CD4-positive, alpha-beta T cell treated with Interleukin-2 at 100 ng/mL for 4 hours (primary cell): ENCODE measurements at places on chromosomes 3 and 15.

GRCh38 chr3:177513815-177514610 lies 316.7 kb upstream of the TBL1XR1 start:
- DNase-seq: no peak

DNA sequence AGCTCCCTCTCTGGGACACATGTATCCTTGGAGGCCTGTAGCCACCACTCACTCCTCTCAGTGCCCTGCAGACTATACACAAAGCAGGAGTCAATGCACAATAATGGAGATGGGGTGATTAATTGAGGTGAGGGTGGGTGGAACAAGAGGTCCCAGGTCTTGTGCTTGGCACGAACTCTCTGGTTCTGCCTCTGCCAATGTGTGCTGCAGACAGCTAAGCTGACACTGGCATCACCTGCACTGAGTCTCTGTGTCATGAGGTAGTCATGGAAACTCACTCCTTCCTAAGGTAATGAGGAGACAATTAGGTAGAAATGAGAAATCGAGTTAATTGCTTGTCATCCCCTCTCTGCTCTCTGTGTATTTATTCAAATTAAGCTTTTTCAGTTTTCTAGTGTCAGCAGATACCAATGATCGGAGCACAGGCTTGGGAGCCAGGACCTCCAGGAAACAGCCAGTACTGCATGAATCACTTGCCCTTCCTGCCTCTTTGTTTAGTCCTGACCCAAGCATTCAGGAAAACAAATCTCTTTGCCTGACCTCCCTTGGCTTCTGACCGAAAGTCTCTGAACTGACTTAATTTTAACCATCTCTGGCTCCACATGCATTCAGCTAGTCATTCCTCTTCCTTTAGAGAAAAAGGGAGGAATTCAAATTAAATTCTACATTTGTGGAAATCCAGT lies 56.7 kb downstream of the DRD3 start:
- DNase-seq: no peak

DNA sequence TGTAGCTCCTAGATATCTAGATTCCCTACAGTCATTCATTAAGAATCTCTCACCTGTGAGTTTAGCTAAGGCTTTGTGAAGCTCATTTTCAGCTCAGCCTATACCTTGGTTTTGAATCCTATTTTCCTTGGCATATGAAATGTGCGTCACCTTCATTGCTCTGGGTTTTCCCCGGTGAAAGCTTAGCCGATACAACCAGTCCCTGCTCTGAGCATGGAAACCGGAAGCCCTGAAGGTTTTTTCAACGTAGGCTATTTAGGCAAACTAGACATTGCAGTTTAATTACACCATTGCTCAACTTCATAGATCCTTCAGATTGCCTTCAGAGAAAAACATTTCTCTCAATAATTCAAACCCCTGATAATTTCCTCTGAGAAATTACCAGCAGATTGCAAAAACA lies 206.8 kb upstream of the TPRG1 start:
- DNase-seq: no peak

DNA sequence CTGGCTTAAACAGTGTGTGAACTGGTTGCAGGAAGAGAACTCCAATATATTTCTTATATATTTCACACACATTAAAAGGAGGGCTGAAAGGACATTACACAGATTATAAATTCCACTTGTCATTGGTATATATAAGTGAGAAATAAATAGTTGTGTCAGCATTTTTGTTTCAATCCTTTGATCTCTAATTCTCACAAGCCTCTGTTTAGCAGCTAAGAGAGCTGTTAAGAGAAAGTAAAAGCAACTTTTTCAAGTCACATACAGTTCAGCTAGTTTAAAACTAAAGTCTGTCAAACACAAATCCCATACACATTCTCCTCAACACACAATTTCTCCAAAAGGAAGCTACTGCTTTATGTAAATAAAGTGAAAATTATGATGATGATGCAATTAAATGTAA lies 70.5 kb upstream of the CCDC39 start:
- DNase-seq: no peak

GRCh38 chr3:12838179-12838965 lies 3.0 kb downstream of the RPL32 start:
- DNase-seq: no peak

GRCh38 chr3:46093327-46093942 lies 66.2 kb upstream of the XCR1 start:
- DNase-seq: no peak

DNA sequence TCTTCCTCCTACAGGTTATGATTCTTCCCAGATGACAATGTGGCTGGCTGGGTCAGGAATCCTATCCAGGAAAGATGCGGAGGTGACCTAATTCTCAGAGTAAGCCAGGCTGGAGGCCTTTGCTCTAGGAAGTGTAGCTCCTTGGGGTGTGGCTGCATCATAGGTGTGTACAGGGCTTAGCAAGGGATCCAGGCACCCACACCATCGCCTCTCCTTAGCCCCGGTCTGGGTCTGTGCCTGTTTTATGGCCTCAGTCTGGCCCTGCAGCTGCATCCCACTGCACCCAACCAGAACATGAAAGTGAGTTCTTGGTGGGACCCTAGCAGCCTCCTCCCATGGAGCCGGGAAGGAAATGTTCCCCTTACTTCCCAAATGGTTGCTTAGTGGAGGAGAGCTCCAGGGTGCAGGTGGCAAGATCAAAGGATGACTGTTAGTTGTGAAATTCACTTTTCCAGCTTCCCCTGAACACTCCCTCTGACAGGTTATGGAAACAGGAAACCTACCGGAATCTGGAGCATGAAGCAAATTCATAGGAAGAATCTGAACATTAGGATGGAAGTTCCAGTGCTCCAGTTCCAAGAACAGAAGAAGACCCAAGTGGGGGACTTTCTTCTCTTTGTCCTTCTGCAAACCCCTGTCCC lies 2.7 kb upstream of the AMOTL2 start:
- no peak for DNase-seq

DNA sequence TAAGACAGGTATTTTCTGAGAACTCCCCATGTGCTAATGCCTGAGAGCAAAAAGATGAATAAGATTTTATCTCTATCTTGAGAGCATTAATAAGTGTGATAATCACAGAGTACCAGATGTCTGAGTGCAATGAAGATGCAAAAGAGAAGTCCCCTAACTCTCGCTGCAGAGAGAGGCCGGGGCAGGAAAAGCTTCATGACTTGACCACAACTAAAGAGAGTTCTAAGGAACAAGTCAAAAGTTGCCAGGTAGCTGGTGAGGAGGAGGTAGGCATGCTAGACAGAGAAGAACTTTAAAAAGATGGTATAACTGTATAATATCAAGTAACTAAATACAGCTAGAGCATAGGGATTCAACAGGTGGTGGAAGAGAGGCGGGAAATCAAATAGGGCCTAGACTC lies 28.8 kb downstream of the MTMR10 start:
- DNase-seq: peak; percentile 4

DNA sequence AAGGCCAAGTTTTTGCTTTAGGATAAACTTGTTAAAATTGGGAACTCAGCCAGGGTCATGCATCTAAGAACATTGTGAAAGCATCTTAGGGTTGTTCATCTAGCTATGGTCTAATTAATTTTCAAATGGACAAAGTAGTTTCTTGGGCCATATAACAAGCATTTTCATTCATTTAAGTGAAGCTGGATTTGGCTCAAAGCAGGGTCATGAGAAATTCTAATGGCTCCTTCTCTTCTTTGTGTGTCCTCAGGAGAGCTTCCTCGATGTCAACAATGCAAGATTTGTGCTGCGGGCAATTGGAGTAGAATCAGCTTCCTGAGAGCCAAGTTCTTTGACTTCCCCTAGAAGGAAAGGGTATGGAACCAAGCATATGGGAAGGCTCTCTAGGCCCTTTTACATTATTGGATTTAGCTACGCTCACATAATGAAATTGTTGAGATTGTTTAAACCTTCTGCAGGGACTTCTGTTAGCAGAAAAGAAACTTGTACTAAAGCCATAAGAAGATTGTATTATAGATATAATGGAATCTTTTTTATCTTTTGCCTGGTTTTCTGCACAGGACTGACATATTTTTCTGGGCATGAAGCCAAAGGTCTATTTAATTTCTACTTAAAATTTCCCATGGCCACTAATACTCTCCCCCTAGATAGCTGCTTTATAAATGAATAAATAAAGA lies 1.8 kb upstream of the SAMMSON start:
- no peak for DNase-seq

DNA sequence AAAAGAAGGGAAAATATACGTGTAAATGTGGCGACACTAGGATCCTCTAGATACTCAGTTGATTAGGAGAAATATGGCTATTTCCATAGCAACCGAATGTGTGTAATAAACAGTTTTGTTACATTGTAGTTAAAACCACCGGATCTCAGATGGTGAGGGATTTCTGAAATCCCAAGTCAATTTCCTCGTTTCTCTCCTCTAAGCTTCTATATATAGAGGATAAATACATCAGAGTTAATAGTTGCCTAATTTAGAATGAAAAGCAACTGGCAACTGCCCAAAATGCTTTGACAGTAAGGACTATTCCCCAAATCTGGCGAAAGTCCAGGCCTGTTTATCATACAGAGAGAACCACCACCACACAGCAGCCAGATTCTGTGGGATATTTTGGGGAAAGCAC lies 112.6 kb downstream of the GABRB3 start:
- DNase-seq: no peak
